LoVo (cell line): ENCODE measurements at places on chromosomes 11 and 22.

GRCh38 chr22:27879923-27880322 lies 39.1 kb downstream of the PITPNB start:
- no peak for DNase-seq

DNA sequence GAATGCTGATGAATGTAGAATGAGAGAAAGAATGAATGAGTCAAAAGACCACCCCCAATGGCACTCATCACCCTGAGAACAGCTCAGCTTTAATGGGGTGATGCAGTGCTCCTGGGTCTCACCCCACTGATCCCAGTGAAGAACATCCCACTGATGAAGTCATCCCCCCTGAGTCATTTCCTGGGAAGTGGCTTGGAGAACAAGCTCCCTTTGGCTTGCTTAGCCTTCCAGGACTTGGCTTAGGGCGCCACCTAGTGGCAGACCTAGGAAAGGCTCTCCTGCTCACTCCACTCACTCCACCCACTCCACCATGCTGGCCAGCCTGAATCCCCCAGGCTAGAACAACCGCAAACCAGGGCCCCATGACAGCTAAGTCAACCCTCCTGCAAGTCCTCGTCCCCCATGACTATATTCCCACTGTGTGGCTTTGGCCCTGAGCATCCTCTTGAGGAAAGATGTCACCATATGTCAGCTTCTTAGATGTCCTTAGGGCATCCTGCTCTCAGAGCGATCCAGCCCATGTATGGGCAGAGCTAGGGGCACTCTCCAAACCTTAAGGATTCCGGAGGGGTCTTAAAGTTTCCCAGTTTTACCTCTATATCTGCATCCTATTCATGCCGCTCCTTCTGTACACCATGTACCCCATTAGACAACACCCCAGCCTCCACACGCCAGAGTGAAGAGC lies 17.8 kb upstream of the TMPRSS13 start:
- DNase-seq: peak; percentile 84

DNA sequence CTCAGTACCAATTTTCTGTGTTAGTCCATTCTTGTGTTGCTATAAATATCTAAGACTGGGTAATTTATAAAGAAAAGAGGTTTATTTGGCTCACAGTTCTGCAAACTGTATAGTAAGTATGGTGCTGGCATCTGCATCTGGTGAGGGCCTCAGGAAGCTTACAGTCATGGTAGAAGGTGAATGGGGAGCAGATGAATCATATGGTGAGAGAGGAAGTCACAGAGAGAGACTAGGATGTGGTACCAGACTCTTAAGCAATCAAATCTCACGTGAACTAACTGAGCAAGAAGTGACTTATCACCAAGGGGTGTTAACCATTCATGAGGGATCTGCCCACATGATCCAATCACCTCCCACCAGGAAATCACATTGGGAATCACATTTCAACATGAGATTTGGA lies 60.8 kb upstream of the ZBED5 start:
- DNase-seq: no peak

GRCh38 chr22:46041642-46042041 lies 64.7 kb upstream of the WNT7B start:
- no peak for DNase-seq

DNA sequence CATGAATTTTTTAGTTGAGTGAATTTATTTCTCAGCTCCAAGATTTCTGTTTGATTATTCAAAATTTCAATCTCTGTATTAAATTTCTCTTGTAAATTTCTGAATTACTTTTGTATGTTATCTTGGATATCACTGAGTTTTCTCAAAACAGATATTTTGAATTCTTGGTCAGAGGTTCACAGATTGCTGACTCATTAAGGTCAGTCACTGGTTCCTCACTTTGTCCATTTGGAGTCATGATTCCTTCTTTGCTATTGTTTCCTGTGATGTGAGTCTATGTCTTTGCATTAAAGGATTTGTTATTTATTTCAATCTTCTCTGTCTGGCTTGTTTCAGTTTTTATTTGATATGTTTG lies 10.2 kb upstream of the IL17RA start:
- DNase-seq: no peak

GRCh38 chr22:49354516-49355210 lies 473.0 kb downstream of the BRD1 start:
- no peak for DNase-seq

- no peak for DNase-seq
Measured at GRCh38 chr11:17828311-17828751, 93.8 kb downstream of the KCNC1 start.

DNA sequence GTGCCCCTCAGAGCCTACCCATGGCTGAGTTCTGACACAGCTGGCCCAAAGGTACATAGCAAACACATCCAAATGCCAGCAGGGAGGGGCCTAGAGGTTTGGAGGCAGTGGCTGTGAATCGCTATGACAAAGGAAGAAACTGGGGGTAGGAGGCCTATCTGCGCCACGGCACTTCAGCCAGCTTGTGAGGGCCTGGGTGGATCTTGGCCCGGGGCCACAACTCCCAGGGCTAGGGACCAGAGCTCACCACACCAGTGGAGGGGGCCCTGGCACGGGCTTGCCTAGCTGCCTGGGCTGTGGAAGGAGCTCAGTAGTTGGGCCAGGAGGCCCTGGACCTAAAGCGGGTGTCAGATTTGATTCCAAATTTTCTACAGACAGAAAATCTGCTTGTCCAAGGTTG lies 9.4 kb upstream of the NAP1L4 start:
- no peak for DNase-seq

GRCh38 chr22:47209547-47210023 lies 447.1 kb downstream of the TBC1D22A start:
- DNase-seq: no peak

DNA sequence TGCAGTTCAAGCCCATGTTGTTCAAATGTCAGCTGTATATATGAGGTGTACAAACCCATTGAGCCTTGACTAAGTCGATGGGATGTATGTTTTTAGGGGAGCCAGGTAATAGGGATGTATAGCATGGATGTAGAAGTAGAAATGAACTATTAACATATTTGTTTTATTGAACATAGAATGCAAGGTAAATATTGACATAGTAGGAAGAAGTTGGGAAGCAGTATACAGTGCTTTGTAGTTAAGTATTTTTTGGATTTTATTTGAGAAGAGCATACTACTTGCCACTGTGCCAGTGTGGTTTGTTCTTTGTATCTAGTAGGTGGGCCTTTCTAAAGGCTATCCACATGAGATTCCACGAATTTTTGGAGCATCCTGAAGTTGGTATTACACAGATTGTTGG lies 20.8 kb upstream of the NAT10 start:
- no peak for DNase-seq

DNA sequence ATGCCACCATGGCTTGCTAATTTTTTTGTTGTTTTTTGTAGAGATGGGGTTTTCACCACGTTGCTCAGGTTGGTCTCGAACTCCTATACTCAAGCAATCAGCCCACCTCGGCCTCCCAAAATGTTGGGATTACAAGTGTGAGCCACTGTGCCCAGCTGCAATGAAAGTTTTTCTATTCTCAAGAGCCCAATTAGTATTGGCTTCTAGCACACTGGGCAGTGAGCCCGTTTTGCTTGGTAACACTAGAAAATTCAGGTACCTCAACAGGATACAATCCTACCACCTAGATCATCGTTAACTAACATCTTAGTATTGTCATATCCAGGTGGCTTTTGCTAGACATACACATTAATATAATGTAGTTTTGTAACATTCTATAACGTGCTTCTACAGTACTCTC lies 19.0 kb downstream of the SEC14L3 start:
- no peak for DNase-seq

- DNase-seq: no peak
Measured at GRCh38 chr11:60887556-60887955, 18.8 kb downstream of the PRPF19 start.

GRCh38 chr22:39364714-39365491 lies 15.1 kb downstream of the SYNGR1 start:
- DNase-seq: no peak

DNA sequence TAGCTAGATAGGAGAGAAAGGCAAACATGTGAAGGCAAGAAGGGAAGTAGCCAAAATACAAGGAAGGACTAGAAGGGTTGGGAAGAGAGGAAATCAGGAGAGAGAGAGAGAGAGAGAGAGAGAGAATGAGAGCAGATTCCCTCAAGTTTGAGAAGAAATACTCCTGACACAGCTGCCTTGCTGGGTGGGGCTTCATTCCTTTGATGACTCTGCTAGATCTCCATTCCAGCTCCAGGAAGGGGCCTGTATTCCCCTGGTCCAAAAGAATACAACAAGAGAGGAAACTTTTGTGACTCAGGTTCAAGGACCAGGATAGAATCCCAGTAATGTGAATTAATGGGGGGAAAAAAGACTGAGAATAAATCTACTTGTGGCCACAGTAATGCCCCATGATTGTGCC lies 62.9 kb upstream of the SPON1 start:
- peak; percentile 18 for DNase-seq

GRCh38 chr22:49044776-49045175 lies 782.9 kb downstream of the BRD1 start:
- no peak for DNase-seq

GRCh38 chr22:29732883-29733282 lies 13.1 kb downstream of the CABP7 start:
- no peak for DNase-seq

- DNase-seq: no peak
Measured at GRCh38 chr22:44938886-44939285, 70.9 kb downstream of the PHF21B start.

DNA sequence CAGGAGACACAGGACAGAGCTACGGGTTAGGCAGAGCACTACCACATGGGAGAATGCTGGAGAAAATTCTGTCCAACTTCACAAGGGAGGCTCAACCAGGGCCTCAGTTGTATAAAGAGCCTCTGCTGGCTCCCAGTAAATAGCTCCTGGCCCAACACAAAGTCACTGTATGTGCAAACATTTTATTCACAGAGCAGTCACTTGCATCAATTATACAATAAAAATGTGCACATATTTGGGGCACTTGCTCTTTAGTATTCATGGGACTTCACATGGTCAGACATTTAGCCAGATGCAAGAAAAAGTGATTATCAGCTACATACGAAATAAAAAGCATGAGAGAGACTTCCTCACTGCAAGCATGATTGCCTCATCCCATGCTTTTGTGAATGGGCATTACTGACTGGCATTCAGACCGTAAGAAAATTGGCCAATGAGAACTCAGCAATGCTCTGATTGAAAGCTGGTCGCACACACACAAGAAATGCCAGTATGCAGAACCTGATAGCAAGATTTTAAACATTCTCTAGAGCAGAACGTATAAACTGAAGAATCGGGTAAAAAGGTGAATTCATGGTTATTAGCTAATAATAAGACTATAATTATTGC lies 39.4 kb downstream of the BLID start:
- no peak for DNase-seq

GRCh38 chr22:45959719-45960476 lies 17.1 kb downstream of the WNT7B start:
- no peak for DNase-seq

GRCh38 chr22:30668386-30668710 lies 673 bp upstream of the DUSP18 start:
- no peak for DNase-seq

DNA sequence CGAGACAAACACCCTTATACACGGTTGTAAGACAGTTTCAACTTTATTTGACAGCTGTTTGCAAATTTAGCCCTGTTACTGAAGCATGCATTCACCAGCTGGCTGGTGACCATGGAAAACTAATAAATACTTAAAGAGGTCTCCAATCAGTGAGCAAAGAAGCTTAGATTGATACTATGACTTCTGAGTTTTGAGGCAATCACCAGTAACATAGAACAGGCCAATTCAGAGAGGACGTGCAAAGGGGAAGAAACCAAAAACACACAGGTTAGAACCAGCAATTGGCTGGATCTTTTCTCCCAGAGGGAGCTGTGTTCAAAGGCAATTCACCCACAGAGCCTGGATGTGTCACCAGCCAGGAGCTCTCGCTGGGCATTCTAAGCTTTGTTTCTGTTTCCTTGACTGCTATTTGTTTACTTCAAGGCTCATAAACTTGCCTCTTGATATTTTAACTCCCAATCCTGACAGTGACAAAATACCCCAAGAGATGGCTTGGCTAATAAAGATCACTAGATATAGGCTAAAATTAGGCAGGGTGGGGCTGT lies 113.6 kb upstream of the MTMR2 start:
- DNase-seq: peak; percentile 45

DNA sequence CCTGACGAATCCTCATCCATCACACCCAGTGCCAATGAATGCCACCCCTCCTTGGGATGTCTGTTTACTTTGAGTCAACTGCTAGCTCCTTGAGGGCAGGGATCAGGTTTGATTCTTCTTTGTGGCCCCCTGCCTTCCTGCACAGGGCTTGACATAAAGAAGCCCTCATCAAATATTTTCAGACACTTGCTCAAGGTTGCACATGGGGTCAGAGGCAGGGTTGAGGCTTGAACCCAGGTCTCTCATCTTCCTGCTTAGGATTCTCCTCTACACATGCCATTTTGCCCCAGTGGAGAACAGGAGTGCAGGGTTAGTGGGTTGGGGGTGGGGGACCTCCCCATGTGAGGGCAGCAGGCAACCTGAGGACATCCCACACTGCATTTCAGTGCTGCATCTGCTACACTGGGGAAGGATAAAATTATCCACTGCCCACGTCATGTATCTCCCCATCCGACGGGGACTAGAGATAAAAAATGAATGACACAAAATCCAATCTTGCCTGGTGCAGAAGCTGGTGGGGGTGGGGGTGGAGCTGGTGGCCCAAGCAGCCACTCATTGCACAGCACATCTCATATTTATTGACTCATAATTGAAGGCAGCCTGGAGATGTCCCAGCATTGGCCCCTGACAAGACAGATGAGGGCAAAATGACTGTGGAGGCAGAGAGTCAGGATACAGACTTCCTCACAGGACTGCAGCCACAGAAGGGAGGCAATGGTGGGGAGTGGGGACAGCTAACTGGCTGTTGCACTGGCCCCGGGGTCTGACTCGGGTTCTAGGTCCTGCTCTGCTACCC lies 41.3 kb downstream of the NEU3 start:
- DNase-seq: no peak

- no peak for DNase-seq
Measured at GRCh38 chr22:26529345-26529744, 17.1 kb upstream of the TFIP11 start.

DNA sequence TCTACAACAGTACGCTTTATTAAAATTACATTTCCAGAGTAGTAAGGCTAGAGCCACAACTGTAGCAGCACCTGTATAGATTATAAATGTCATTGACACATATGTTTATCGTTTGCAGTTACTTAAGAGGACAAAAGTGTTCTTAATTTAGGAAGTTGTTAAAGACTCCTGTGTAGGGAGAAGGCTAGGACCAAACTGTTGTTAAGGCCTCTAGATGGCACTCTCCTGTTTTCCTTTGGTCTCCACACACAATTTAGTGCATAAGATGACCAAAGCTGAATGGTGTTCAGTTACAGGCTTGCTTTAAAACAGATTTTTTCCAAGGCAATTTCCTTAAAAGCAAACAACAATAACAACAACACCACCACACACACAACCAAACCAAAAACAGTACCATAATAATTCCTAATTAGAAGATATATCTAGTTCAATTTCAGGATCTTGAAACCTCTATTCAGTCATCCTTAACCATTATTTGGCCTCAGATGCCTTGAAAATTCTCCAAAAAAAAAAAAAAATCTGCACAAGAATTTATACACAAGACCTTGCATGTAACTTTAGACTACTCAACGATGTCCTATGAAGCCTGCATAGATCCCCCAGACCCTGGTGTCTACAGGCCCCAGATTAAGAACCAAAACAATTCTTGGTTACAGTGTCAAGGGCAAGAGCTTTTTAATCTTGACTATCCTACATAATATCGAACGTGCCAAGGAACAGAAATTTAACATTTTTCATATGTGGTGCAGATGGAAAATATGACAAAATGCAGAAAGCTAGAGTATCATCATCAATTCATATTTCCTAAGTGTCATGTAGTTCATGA lies 42.6 kb upstream of the APOA1 start:
- DNase-seq: peak; percentile 55
